MG63 (cell line): ENCODE measurements at places on chromosomes 16 and 17.

- no peak for DNase-seq
Measured at GRCh38 chr17:1440921-1441320, 15.1 kb downstream of the CRK start.

- no peak for DNase-seq
Measured at GRCh38 chr16:57699899-57700298, 5.3 kb downstream of the DRC7 start.

GRCh38 chr17:3772764-3773163 is 28.2 kb downstream of the ITGAE start:
- no peak for DNase-seq

DNA sequence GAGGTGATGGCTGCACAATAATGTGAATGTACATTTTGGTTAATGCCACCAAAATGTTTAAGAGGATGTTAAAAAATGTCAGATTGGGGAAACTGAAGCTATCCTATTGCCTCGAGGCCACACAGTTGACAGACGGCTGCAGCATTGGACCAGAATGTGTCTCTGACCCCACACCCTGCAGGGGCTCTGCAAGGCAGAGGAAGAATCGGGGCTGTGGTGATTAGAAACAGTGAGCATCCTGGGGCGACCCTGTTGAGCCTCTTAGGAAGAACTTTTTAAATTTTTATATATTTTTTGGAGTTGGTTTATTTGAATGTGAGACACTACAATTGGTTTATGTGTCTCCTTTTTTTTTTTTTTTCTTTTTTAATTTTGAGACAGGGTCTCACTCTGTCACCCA is 15.0 kb upstream of the ADORA2B start:
- no peak for DNase-seq

DNA sequence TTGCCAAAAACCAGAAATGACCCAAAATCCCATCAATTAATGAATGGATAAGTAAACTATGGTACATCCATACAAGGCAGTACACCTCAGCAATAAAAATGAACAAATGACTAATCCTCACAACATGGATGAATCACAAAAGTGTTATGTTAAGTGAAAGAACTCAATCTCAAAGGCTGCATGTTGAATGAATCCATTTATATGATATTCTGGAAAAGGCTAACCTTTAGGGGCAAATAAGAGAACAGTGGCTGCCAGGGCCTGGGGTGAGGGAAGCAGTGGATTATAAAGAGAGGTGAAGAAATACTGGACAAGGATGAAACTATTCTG is 46.1 kb upstream of the MSI2 start:
- DNase-seq = peak; percentile 7

- no peak for DNase-seq
Measured at GRCh38 chr16:1008085-1008484, 26.5 kb downstream of the SOX8 start.

DNA sequence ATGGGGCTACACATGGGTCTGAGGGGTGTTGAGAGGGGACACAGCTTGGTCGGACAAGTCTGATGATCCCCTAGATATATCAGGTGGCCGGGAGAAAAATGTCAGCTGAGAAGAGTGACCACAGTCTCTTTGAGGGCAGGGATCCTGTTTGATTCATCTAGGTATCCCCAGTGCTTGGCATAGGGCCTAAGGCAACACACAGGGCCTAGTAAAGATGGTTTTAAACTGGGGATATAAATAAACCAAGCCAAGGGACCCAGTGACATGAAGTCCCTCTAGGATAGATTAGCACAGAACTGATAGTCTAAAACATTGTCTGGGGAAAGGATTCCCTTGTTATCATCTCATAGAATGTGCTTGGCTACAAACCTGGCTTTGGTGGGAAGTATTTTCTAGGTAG is 1.4 kb downstream of the ERCC4 start:
- no peak for DNase-seq

DNA sequence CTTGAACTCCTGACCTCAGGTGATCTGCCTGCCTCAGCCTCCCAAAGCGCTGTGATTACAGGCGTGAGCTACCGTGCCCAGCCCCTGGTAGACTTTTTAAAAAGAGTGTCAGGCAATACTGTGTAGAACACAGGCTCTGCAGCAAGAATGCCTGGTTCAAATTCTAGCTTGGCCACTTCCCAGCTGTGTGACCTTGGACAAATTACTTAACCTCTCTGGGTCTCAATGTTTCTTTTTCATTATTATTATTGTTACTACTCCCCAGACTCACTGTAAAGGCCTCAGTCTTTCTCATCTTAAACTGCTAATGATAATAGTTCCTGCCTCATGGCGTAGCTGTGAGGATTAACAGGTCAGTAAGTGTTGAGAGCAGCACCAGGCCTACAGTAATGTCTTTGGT is 114.3 kb downstream of the LITAF start:
- DNase-seq = no peak

GRCh38 chr17:35011671-35012216 is 31.4 kb downstream of the LIG3 start:
- DNase-seq = no peak

- no peak for DNase-seq
Measured at GRCh38 chr17:73013301-73013700, 79.2 kb downstream of the SLC39A11 start.

GRCh38 chr17:77151186-77151585 is 10.4 kb downstream of the SEC14L1 start:
- DNase-seq = no peak

GRCh38 chr16:7910116-7910515 is 577.5 kb downstream of the RBFOX1 start:
- DNase-seq = no peak

- no peak for DNase-seq
Measured at GRCh38 chr17:18949566-18949965, 2.4 kb upstream of the SLC5A10 start.

- no peak for DNase-seq
Measured at GRCh38 chr17:7410634-7411426, 3.2 kb downstream of the NLGN2 start.

DNA sequence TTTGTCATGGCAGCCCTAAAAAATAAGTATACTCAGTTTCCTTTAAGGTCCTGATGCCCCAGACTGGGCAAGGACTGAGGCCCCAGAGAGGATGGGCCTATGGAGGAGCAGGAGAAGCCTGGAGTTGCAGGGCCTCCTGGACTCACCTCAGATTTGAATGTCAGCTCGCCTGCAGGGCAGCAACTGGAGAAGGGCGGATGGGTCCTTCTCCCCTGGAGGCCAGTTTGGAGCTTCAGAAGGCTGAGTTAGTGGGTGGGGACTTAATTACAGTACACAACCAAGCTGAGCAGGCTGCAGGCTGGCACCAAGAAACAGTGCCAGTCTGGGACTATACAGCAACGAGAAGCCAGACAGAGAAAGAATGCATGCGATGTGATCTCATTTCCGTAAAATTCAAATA is 6.2 kb downstream of the PIRT start:
- no peak for DNase-seq

- no peak for DNase-seq
Measured at GRCh38 chr17:53719229-53719628, 103.5 kb upstream of the KIF2B start.

DNA sequence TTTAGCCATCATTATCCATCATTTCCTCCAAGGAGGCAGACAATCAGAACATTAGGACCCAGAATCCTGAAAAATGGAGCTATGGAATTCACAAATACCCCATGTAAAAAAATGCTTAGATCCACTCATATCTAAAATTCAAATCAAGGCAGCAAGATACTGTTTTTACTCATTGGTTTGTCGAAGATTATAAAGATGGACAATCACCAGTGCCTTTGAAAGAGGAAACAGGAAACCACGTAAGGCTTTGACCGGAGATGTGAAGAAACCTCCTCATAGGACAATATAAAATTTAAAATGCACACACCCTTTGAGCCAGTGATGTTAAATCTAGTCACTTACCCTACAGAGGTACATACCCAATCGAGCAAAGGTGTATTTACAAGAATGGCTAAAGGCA is 130.0 kb downstream of the XYLT1 start:
- DNase-seq = no peak

DNA sequence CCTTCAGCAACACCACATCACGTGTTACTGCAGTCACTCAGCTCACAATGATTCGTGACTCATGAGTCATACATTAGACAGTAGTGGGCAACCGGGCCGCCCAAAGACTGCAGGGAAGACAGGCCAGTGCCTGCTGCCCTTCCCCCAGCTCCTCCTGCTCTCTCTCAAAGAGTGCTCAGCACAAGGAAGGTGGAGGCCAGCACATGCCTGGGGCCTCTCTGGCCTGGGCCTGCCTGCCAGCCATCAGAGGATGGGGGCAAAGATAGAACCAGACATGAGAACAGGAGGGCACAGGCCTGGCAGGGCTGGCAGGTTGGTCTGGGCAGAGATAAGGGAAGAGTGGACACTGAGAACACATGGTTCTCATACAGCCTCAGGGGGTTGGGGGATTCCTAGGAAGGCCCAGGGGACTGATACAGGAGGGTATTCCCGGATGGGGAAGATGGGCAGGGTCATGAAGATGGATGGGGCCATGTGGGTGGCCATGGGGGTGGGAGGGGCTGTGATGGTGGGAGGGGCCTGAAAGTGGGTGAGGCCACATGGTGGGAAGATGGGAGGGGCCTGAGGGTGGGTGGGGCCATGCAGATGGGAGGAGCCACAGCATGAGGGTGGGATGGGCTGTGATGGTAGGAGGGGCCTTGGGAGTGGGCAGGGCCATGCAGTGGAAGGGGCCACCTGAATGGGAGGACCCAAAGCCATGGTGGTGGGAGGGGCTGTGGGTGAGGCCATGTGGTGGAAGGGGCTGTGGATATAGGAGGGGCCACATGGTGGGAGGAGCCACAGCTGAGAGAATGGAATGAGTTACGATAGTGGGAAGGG is 29.0 kb downstream of the KATNB1 start:
- peak; percentile 95 for DNase-seq

GRCh38 chr17:2903193-2903974 is 107.1 kb downstream of the RAP1GAP2 start:
- DNase-seq = no peak

- DNase-seq = peak; percentile 39
Measured at GRCh38 chr16:19316846-19317245, 31.3 kb downstream of the CLEC19A start.

DNA sequence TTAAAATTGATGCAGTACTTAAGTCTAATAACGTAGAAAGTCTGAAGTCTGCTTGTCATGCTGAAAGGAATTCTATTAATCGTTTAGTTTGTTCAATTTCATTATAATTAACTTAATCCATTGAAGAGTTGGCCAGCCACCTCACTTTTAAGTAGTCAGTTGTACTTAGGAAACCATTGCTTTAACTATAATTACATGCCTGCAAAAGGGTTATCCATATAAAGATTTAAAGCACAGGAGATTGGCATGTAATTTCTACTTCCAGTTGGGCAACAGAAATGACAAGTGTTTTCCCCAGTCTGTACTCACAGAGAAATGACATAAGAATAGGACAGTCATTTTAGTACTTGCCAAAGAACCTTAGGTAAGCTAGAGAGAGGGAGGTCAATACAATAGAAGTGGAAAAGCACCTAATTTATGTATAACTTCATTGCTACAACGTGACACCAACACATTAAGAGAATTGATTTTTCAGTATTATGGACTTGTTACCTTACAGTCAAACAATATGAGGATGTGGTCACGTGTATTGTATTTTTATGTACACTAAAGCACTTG is 3.7 kb upstream of the USP32 start:
- DNase-seq = no peak

- no peak for DNase-seq
Measured at GRCh38 chr17:28570716-28571360, 486 bp downstream of the PIGS start.

DNA sequence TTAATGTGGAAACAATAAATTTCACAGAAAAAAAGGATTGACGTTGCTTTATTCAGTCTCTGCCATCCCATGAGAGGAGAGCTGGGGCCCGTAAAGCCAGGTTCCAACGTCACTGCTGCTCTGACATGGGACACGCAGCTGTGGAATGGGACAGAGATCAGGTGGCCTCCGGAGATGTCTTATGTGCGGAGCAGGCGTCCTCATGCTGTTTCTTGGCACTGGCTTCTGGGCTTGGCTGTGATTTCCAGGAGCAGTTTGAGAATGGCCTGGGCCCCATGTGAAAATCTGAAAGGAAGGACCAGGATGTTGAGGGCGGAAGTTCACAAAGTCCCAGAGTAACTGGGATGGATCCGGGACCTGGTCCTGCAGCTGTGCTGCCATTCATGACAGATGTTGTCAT is 32.4 kb downstream of the NDEL1 start:
- DNase-seq = no peak

DNA sequence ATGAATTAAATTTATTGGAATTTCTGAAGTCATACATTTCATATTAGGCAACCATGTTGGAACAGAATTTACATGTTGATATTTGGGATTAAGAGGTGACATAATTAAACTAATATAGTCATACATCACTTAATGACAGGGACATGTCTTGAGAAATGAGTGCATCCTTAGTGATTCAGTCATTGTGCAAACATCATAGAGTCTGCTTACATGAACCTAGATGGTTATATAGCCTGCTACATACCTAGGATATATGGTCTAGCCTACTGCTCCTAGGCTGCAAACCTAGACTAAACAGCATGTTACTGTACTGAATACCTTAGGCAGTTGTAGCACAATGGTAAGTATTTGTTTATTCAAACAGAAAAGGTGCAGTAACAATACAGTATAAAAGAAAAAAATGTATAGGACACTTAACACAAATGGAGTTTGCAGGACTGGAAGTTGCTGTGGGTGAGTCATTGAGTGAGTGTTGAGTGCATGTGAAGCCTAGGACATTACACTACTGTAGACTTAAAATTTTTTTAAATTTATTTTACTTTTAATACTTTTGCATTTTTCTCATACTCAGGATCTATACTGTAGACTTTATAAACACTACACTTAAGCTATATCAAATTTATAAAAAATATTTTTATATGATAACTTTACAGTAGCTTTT is 85.6 kb downstream of the OMG start:
- no peak for DNase-seq

DNA sequence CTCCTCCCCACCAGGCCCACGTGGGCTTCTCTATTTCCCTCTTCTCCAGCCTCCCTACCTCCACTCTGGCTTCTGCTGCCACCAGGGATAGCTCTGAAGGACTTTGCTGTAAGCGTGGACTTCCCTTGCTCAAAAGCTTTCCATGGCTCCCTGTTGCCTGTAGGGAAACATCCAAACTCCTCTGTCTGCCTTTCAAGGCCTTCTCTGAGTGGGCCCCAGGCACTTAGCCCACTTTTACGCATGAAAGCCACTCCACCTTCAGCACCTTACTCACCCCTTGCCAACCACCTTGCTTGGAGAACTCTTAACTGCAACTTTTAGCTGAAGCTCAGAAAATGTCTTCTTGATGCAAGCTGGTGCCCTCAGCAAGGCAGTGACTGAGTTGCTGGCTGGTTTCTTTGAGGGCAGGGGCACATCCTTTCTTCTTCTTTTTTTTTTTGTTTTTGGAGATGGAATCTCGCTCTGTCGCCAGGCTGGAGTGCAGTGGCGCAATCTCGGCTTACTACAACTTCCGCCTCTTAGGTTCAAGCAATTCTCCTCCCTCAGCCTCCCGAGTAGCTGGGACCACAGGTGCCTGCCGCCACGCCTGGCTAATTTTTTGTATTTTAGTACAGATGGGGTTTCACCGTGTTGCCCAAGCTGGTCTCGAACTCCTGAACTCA is 52.0 kb upstream of the DLX4 start:
- no peak for DNase-seq
